ENCODE measurements at places on chromosomes 12 and 14.
A peak's percentile ranks its signal among the peaks of the same experiment; 100 is the strongest.

DNA sequence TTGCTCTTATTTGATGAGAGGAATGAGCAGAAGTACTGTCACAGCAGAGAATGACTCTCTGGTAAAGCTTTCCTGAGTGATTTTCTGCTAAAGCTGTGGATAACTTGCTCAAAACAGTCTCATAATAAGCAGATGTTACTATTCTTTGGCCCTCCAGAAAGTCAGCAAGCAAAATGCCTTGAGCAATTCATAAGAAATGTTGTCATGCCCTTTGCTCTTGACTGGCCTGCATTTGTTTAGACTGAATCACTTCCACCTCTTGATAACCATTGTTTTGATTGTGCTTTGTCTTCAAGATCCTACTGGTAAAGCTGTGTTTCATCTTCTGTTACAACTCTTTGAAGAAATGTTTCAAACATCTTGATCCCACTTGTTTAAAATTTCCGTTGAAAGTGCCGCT lies 457.9 kb upstream of the FOXG1 start:
- DNase-seq: no peak

- DNase-seq: no peak
These were observed 71.0 kb downstream of the PHETA1 start for GRCh38 chr12:111297703-111298426.

- DNase-seq: no peak
These were observed 28.2 kb upstream of the LRP1-AS start for GRCh38 chr12:57175428-57176138.

DNA sequence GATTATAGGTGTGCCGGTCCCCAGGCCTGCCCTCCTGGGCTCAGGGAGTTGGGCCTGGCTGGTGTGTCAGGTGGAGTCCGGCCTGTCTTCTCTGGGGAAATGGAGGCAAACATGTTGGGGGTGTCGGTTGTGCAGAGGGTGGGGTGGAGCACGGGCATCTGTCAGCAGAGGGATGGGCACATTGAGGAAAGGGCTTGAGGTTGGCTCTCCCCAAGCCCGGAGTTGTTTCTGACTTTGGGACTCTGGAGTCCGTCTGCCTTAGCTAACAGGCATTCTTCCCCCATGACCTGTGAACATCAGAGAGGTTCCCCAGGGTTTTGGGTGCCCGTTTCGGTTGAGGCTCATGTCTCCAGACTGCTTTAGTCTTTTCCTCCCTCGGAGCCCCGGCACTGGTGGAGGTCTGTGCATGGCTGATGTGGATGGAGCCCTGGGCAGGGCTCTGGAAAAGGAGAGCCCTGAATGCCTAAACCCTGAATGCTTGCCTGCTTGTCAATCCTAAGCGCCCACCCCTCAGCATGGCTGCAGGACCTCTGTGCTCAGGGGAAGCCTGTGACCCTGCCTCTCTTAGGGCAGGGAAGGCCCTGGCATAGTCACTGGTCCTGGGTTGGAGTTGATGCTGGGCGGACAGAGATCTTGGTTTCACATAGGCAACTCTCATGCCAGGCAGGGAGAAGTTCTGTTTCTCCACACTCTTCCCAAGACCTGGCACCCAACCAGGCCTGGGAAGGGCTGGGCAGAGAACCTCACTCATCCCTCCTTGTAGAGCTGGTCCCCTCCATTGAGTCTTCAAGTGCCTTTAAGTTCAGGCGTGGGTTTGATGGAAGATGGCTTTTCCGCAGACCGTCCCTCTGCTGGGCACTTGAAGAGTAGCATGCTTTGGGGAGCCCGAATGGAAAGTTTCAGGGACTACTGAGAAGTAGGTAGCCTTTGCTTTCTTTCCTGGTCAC lies 12.9 kb downstream of the NYNRIN start:
- DNase-seq: no peak

DNA sequence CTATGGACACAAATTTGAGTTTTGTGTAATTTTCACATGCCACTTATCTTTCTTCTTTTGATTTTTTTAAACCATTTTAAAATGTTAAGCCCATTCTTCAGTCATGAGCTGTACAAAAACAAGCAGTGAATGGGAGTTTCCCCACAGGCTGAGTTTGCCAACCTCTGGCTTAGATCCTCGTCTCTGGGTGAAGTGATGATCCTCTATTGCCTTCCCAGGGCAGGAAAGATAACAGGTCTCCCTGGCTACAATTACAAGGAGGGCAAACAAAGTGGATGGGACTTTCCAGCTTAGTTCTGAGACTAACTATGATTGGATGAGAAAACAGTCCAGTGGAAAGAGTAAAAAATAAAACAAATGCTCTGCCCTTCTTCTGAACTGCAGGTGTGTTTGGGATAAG lies 203.7 kb downstream of the SPTSSA start:
- no peak for DNase-seq

DNA sequence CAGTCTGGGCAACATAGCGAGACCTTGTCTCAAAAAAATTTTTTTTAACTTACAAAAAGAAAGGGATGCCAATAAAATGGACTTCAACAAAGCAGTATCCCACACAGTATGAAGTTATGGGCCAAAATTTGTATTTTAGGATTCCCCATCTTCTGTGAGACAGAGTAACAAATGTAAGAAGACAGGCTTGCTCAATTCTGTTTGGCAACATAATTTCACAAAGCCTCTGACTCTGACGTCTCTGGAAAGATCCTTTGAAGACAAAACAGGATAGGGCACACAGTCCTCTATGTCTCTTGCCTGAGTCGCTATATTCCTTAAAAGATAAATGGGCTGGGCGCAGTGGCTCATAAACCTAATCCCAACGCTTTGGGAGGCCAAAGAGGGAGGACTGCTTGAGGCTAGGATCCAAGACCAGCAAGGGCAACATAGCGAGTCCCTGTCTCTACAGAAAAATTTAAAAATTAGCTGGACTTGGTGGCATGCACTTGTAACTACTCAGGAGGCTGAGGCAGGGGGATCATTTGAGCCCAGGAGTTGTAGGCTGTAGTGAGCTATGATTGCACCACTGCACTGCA lies 1.1 kb upstream of the HOMEZ start:
- DNase-seq: no peak

- DNase-seq: no peak
These were observed 28.6 kb downstream of the AMN start for GRCh38 chr14:102951034-102951433.

- DNase-seq: no peak
These were observed 1.1 kb downstream of the NOC4L start for GRCh38 chr12:132145334-132145733.

DNA sequence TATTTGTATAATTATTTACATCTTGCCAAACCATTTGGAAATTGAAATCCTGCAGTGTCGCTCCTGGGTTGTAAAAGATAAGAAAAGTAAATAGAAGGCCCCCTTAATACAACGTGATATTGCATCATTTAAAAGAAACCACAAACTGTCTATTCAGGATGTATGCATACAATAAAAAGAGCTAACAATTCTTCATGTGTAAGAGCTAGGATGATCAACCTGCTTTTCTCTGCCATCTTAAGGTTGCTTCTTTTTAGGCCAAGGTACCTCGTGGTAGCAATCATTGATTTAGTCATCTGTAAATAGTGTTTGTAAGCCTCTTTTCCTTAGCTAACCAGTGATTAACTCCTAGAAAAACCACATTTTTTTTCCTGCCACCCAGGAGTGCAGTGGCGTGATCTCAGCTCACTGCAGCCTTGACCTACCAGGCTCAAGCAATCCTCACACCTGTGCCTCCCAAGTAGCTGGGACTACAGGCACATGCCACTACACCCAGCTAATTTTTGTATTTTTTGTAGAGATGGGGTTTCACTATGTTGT lies 3.3 kb upstream of the USP44 start:
- no peak for DNase-seq

DNA sequence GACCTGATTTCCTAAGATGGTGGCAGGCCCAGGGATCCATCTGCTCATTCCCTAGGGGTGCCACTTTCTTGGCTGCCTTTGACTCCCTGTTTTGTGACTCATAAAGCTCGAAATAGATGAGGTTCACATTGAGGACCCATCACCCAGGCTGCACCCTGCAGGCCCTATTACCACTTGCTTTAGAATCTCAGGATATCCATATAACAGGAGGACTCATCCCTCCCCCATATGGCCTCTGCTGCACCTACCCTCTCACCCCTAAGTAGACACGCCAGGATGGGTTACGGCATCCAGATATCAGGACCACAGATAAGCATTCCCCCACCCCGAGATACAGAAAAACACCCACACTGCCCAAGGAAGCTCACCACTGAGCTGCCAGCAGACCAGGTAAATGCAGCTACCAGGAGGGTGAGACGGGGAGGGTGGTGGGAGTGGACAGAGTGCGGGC lies 155.7 kb downstream of the DPF3 start:
- no peak for DNase-seq

DNA sequence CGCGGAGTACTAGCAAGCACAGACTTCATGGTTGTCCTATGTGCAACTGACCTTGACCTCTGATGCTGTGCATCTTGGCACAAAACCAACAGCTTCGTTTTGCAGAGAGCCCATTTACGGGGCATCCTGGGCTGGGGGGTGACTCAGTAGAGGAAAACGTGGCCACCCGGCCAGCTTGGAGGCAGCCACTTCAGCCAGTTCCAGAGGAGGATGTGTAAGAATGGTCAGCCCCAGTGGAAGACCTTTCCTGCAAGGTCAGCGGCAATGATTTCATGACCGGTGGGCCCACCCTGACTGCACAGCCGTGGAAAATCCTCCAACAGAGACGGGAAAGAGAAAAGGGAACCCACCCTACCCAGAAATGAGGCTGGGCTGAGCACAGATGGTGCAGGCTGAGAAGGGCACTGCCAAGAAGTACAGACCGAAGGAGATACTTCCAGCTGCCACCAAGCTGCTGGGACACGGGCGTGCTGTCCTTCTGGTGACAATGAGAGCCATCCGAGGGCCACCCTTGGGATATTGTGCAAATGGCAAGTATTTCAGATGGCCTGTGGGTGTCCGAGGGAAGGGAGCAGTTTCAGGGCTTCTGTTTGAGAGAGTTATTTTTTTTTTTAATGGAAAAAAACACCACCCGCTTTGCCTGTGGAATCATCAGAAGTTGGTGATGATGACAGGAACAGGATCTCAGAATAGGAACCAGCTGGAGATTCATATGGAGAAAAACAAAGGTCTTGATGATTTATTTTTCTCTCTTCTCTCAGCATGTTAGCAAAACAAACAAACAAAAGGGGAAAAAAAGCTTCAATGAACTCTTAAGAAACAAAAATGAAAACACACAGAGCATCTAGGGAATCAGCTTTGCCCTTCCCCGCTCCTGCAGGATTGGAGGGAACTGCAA lies 120.2 kb upstream of the RFLNA start:
- peak; percentile 26 for DNase-seq

DNA sequence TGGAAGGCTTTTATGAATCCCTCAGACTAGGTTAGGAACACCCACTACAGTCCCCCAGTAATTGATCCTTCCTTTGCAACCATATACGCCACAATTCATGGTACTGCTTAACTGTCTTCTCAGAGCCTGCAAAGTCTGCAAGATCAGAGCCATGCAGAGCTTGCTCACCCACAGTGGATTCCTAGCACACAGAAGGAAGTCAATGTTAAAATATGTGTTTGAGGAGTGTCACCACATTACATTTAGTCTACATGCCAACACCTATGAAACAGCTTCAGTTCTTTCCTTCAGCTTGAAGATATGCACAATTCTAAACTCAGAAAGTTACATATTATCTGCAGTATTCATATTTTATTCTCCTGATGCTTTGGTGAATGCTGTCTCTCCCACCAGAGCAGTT lies 138.5 kb downstream of the NDUFA12 start:
- no peak for DNase-seq

DNA sequence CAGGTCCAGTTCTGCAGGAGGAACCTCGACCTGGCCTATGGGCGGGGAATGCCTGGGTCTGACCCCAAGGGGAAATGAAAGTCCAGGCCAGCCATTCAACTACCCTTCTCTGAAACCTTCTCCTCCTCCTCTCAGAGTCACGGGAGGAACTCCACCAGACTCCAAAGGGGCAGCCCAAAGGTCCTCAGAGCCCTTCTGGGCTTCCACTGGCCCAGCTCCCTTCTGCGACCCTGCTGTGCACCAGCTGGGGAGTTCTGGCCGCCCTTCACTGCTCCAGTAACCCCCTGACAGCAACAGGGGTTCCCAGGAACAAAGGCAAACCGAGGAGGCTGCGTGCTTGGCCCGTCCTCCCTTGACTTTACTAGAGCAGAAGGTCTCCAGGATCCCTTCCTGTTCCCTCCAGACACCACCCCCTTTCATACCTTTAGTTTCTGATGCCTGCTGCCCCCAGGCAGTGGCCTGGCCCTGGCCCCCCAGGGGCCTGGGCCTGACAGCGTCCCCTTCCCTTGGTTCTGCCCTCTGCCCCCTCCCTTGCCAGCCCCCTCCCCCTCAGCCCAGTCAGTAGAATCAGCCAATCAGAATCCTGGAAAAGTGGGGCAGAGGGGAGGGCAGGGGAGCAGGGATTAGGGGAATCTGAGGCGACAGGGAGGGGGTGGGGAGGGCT lies 850 bp upstream of the ZNF385A start:
- no peak for DNase-seq

- DNase-seq: no peak
These were observed 17.2 kb downstream of the TRPV4 start for GRCh38 chr12:109815757-109816617.

DNA sequence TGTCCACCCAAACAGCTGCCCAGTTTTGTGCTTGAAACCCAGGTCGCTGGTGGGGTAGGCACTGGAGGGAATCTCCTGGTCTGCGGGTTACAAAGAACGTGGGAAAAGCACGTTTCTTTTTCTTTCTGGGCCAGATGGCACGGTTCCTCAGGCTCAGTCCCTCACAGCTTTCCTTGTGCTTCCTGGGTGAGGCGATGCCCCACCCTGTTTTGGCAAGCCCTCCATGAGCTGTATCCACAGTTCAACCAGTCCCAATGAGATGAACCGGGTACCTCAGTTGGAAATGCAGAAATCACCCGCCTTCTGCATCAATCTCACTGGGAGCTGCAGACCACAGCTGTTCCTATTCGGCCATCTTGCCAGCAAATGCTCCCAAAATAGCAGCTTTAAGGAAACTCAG lies 51.4 kb upstream of the TMTC2 start:
- peak; percentile 91 for DNase-seq

DNA sequence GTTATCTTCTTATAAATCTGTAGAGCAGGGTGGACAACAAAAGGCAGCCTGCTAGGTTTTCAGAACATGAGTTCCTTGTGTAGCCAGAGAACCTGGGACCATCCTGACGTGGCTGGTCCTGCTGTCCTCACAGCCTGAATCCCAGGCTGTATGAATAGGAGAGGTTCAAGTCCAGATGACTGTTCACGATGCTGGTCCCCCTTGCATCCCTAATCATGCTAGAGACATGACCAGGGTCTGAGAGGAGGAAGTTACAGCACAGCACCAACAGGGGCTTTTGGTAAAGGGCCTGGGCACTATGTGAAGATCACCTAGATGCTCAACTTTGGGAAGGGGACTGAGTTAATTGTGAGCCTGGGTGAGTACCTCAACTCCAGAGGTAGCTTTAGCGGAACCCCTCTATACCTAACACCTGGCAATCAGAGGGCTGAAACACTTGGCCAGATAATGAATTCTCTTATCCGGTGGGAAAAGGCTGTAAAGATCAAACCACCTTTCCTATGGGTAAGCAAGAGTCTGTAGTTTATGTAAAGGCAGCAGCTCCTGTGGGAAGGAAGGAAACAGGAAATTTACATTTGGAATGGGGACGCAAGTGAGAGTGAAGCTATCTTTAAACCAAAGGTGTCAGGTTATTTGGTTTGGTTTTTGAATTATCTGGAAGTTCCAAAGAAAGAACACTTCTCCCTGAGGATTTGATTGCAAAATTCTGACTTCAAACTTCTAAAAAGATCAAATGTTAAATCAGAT lies 112.8 kb downstream of the DAD1 start:
- no peak for DNase-seq
